WTC11 (cell line): ENCODE measurements at places on chromosomes 7 and 10.

GRCh38 chr10:114087655-114088054, 44.0 kb downstream of the ADRB1 start:
- no peak for DNase-seq

DNA sequence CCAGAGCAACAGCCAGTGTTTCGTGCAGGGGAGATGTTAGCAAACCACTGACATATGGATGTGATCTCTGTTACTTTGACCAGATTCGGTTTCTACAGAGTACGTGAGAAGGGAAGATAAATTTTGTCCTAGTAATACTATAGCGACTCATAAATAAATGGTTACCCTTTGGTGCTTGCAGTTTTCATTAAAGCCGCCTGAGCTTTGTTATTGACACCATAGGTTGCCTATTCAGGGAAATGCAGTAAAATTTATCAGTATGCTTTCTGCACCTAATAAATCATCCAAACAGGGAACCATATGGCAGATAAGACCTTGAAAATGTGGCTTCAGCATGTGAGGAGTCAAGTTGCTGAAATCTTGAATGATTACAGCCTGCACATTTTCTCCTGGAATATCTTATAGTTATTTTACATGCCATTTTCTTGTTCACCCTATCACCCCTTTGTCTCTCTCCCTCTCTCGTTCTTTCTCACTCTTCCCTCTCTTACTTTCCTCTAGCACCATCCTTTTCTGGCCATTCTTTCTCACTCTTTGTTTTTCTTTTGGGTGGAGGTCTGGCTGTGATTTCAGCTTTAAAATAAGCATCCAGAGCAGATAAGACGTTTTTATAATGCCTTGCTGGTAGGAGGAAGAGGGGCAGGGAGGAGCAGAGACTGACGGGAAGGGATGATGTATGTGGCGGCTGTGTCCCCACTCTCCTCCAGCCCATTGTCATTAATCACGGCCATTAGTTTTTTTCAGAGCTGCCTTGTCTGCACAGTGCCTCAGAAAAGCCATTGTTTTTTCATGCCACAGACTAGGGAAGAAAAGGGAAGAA, 182.5 kb downstream of the LRMDA start:
- no peak for DNase-seq

GRCh38 chr10:35112571-35112970, 14.1 kb upstream of the CREM start:
- DNase-seq: no peak

DNA sequence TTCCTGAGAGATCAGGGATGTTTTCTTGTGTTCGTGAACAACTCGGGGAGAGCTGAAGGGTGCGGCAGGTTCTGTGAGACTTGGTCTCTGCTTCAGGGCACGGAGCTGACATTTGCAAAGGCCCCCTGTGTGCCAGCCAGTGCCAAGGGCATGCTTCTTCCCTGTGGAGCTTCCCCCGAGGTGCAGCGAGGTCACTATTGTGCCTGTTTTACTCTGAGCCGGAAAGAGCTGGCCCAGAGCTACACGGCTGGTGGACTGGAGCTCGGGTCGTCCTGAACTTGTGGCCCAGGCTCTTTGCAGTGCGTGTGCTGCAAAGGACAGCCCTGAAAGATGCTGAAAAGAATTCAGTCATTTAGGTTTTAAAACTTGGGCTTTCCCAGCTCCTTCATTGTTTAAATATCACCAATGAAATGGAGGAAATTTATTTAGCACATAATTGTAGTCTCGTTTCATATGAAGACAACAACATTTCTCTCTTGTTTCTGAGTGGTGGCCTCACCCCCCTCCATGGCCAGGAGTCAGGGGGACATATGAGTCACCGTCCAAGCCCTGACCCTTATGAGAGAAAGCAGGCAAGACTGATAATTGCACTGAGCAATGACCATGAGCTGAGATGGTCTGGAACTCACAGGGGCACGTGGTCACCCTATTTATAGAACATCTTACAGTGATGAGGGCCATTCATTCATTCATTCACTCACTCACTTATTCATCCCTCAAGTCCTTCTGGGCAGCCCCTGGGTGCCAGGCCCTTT, 102.6 kb downstream of the PTPRE start:
- no peak for DNase-seq

GRCh38 chr10:58826694-58827093, 314.0 kb downstream of the BICC1 start:
- DNase-seq: no peak

DNA sequence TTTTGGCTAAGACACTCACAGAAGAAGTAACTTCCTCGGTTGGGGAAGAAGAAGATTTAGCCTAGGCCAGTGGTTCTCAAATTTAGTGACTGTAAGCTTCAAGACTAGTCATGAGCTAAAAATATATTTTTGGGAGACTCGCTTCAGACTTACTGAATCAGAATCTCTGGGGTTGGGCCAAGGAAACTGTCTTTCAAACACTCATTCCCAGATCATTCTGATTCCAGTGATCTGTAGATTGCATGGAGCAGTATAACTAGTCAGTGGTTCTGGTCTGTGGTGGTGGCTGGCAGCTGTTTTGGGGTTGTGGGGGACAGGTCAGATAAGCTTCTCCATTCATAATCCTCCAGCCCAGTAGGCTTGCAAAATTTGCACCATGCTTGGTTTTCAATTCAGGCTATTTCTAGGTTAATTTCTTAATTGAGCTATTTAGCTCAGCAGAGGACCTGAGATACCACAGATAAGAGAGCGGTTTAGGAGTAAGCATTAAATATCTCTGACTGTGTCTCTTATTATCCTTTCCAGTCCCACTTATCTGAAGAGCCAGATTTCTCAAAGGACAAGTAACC, 3.8 kb upstream of the KAT6B start:
- no peak for DNase-seq

DNA sequence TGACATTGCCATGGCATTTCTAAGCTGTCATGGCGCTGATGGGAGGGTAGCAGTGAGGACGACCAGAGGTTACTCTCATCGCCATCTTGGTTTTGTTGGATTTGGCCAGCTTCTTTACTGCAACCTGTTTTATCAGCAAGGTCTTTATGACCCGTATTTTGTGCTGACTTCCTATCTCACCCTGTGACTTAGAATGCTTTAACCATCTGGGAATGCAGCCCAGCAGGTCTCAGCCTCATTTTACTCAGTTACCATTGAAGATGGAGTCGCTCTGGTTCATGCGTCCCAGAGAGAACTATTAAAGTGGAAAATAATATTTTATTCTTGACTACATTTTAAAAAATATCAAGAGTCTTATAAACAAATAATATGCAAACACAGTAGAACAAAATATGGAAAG, 131.7 kb downstream of the RSU1 start:
- DNase-seq: no peak

DNA sequence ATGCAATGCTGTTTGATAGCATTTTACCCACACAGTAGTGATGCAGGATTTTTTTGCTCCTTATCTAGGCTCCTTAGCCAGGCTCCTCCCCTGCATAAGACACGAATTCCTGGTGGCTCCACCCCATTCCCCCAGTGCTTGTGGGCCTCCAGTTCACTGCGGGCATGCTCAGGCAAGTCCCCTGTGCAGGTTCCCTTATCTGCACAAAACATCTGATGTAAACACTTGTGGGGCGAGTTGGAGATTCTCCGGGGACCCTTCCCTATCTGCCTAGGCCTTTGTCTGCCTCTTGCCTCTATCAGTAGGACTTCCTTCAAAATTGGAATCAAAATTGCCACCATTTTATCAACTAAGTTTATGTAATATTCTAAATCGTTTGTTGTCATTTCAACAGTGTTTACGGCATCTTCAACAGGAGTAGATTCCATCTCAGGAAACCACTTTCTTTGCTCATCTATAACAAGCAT, 5.4 kb upstream of the STK17A start:
- DNase-seq: peak; percentile 31

- no peak for DNase-seq
Measured at GRCh38 chr7:117661328-117661727, 181.5 kb downstream of the CFTR start.
